ENCODE measurements at places on chromosomes 5 and 9.

DNA sequence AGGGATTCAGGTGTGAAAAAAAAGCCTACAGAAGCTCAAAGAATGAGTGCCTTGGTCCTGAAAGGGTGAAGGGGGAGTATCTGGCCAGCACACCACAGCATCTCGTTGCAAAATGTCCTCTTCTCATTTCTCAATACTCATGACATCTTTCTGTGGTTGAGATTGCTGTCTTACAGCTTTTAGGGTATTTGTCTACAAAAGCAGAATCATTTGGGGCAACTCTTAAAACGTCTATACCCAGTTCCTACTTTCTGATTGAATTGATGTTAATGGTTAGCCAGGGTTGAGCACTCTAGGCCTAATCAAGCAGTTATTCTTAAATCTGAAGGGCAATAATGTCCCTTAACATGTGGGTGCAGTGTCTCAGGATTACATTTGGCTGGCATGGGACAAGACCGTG is 21.2 kb upstream of the PCSK5 start:
- no peak for DNase-seq

DNA sequence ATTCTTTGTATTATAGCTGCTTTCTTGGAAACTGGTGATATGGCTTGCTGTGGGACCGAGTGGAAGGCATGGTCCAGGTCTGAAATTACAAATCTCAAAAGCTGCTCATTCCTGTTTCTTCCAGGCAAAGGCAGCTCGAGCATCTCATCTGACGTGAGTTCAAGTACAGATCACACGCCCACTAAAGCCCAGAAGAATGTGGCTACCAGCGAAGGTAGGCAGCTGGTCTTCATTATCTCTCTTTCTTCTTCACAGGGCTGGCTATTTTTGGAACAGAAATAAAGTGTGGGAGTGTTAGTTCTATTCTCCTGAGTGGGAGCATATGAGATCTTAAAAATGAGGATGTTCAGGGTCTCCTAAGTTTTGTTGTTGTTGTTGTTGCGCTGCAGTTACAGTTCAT is 115.9 kb downstream of the FBXL7 start:
- no peak for DNase-seq

- DNase-seq = no peak
Measured at GRCh38 chr5:116442095-116442534, 132.5 kb downstream of the SEMA6A start.

DNA sequence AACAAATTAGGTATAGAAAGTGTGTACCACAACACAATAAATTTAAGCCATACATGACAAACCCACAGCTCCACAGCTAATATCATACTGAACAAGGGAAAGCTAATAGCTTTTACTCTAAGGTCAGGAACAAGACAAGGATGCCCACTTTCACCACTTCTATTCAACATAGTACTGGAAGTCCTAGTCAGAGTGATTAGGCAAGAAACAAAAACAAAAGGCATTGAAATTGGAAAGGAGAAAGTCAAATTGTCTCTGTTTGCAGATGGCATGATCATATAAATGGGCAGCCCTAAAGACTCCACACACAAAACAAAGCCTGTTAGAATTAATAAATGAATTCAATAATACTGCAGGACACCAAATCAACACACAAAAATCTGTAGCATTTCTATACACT is 548.8 kb downstream of the CTNND2 start:
- no peak for DNase-seq

GRCh38 chr9:123343443-123344191 is 12.4 kb upstream of the CRB2 start:
- DNase-seq = no peak

DNA sequence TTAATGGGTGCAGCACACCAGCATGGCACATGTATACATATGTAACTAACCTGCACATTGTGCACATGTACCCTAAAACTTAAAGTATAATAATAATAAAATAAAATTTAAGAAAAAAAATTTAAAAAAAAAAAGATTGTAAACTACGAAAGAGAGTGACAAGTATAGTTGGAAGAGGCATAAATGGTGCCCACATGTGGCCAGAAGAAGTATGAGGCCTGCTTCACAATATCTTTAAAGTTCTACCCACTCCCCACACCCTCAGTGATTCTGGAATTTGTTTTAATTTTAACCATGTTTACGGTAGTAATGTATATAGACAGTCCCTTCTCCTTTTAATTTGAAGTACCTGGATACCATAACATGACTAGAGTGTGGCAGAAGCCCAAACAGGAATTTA is 172.7 kb downstream of the CHSY3 start:
- DNase-seq = no peak

DNA sequence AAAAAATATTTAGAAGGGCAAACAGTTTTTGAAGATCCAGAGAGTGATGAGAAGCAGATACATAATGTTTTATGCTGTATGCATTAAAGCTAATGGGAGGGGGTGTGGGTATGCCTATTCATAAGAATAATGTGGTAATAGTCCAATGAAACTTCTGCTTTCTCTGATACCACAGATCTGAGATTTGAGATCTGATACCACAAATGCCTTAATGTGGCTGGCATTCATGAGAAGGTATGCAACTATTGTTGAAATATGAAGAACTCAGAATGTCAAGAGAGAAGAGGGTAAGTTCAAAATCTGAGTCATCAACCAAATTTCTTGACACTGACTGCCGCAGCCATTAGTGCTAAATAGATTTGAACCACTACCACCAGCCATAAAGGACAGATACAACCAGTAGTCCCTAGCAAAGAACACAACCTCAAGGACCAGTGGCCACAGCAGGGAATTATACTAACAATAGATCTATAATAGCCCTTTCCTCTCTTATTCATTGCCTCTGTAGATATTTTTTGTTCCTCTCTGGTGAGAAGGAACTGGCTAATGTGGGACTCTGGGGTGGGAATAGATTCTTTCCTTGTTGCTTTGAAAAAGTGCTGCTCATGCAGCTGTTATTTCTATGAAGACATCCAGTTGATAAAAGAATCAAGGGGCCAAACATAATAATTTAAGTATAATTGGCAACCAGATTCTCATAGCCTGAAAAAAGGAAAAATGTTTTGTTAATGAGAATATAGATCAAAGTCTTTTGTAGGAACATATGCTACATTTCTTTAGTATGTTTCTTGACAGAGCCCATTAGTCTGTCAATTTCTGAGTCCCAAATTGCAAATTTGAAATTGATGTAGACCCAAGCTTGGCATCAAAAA is 256.5 kb upstream of the ZNF608 start:
- DNase-seq = no peak

- no peak for DNase-seq
Measured at GRCh38 chr5:117487556-117487955, 912.9 kb upstream of the SEMA6A start.

DNA sequence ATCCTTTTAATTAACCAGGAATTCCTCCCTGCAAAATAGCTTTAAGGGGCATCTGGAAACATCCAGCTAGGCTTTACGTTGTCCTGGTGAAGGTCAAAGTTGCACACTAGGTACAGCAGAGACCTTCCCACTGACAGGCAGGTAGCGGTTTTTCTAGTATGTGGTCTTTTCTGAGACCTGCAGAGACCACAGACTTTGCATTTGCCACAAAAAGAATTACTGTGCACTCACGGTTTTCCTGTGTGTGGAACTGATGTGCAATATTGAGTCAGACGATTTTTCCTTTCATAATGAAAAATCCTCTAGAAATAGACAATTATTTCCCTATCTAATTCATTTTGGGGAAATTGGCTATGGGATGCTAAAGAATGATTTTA is 417.0 kb upstream of the ADAMTSL1 start:
- DNase-seq = no peak

GRCh38 chr5:180287868-180288267 is 4.0 kb downstream of the MAPK9 start:
- DNase-seq = no peak

DNA sequence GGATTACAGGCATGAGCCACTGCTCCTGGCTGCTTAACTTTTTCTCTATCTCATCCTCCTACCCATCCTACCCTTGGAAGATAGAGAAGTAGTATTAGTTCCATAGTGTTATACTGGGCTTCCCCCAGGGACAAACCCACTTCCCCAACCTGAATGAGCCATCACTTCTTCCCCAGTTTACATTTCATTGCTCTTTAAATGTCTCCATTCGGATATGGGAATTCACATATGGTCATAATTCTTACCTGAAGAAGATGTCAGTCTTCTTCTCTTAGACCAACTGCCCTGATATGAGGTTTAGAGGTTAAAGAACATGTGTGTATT is 1.9 kb downstream of the CD274 start:
- no peak for DNase-seq

DNA sequence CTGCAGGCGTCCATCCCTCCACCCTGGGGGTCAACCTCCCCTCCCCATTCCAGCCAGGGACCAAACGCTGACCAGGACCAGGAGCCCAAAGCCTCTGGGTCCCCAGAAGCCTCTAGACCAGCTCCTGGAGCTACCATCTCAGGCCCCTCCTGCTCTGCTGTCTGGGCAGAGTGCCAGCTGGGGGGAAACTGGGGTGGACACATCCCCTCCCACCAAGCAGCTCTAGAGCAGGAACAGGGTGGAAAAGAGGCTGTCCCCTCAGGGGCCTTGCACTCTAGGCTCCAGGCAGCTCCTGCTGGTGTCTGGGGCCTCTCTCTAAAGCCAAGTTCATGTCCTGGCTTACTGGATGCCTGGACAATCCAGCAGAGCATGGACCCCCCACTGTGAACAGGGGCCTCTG is 4.4 kb downstream of the SSNA1 start:
- DNase-seq = no peak

GRCh38 chr5:139760066-139761056 is 35.2 kb upstream of the PSD2 start:
- no peak for DNase-seq

Measured in GF-D8 (cell line).